ELF-1 (cell line): ENCODE measurements at places on chromosomes 6 and 20.
A peak's percentile ranks its signal among the peaks of the same experiment; 100 is the strongest.

- no peak for DNase-seq
Measured at GRCh38 chr20:48563191-48563870, 264.5 kb downstream of the PREX1 start.

DNA sequence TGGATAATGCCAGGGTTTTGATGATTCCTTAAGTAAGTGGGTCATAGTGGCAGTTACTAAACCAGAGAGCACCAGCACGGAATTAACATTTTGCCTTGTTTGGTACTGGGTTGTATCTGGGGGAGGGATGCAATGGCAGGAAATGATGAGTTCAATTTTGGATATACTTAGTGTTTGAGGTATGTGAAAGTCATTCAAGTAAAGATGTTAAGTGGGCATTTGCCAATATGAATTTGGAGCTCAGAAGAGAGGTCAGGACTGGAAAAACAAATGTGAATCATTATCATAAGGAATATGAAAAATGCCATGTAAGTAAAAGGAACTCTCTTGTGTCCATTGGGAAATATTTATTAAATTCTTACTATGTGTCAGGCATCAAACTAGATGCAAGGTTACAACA lies 6.2 kb downstream of the PXT1 start:
- no peak for DNase-seq

DNA sequence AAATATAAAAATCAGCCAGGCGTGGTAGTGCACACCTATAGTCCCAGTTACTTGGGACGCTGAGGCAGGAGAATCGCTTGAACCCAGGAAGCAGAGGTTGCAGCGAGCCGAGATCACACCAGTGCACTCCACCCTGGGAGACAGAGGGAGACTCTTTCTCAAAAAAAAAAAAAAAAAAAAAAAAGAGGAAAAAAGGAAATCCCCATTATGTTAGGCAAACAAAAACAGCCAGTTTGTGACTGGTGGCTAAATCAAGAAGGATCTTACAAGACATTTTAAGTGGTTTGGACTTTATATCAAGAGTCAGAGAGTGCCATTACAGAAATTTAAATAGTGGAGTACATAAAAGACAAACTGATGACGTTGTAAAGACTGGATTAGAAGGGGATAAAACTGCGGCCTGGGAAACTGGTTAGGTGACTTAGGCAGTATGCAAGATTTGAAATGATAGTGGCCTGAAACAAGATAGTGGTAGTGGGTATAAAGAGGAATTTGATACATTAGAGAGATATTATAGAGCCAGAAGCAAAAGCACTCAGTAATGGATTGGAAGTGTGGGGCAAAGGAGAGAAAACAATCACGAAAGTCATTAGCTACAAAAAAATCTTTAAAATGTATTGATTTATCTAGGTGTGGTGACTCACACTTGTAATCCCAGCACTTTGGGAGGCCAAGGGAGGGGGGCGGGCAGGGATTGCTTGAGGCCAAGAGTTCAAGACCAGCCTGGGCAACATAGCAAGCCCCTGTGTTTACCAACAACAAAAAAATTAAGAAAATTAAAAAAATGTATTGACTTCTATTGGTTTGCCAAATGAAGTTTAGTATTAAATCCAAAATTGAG lies 1.7 kb upstream of the MYO6 start:
- peak; percentile 23 for DNase-seq

GRCh38 chr6:45803071-45803470 lies 212.6 kb downstream of the CLIC5 start:
- DNase-seq: no peak

GRCh38 chr20:43955750-43956191 lies 41.1 kb downstream of the TOX2 start:
- no peak for DNase-seq

DNA sequence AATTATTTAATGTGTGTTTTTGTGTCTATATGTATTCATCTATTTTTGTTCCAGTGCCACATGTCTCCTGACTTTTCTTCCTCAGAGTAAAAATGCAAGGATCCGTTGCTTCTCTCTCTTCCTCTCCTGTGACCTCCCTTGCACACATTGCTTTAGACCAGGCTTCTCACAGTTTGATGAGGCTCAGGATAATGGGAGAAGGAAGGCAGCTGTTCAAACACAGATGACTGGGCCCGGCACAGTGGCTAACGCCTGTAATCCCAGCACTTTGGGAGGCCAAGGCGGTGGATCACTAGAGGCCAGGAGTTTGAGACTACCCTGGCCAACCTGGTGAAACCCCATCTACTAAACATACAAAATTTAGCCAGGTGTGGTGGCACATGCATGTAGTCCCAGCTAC lies 241.9 kb downstream of the SAMD5 start:
- DNase-seq: no peak

- no peak for DNase-seq
Measured at GRCh38 chr6:47230579-47230978, 79.1 kb downstream of the TNFRSF21 start.

GRCh38 chr20:49635166-49635565 lies 67.2 kb upstream of the PTGIS start:
- no peak for DNase-seq

DNA sequence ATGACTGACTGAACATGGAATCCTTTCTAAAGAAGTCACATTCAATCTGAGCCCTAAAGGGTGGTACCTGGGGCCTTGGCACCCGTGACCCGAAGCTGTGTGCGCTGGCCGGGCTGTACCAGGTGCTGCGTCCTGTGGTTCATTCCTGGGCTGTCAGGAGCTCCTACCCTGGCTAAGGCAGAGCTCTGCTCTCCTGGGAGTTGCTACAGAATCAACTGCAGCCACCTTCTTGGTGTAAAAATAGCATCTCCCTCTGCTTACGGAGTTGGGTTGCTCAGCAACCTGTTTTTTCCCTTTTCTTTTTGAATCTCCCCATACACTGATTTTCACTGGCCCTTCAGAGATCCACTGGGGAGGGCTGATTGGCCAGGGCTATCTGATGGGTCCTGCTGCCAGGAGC lies 236.6 kb upstream of the PDE10A start:
- DNase-seq: no peak

DNA sequence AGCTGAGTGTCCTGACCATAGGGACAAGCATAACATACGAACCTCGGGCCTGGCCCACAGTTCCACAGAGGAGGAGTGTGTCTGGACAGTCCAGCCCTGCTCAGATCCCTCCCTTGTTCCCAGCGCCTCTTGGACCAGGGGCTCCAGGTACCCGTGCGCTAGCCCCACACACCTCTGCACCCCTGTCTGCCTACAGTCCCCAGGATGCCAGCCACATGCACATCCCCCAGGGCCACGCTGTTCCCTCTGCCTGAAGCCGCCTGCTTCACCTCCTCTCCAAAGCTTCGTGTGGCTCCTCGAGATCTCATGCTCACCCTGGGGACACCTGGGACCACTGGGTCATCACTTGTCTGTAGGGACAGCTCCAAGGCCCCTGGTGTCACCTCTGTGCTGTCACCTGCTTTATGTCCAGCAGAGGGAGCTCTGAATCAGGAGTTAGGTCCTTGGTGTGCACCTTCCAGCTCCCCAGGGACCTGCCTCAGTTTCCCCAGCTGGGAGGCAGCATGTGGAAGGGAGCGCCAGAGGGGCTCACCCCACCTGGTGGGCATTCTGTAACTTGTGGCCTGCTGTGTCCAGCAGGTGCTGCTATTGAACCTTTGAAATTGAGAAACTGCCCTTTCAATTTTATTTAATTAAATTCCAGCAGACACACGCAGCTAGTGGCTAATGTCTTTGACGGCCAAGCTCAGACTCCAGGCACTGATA lies 7.3 kb upstream of the YTHDF1 start:
- DNase-seq: peak; percentile 70

DNA sequence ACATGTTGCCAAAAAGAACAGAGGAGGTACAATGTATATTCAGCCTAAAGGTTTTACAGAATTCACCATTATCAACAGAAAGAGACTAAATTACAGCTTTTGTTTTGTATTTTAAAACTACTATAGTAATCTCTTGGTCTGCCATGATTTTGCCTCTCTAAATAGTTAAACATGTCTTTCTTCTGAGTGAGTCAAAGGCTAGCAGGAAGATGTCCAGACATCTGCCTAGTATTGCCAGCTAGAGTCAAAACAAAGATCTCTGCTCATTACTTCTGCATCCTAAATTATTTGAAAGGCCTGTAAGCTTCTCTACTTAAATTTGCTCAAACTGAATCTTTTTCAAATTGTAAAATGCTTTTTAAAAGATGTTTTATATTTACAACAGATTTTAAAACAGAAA lies 8.8 kb downstream of the ASF1A start:
- no peak for DNase-seq

- no peak for DNase-seq
Measured at GRCh38 chr6:145809785-145810184, 4.8 kb downstream of the FBXO30 start.

- no peak for DNase-seq
Measured at GRCh38 chr6:24272553-24272952, 85.3 kb downstream of the DCDC2 start.

GRCh38 chr6:168376120-168376519 lies 56.5 kb upstream of the DACT2 start:
- no peak for DNase-seq

- DNase-seq: no peak
Measured at GRCh38 chr6:165769884-165770283, 106.8 kb upstream of the PDE10A start.

DNA sequence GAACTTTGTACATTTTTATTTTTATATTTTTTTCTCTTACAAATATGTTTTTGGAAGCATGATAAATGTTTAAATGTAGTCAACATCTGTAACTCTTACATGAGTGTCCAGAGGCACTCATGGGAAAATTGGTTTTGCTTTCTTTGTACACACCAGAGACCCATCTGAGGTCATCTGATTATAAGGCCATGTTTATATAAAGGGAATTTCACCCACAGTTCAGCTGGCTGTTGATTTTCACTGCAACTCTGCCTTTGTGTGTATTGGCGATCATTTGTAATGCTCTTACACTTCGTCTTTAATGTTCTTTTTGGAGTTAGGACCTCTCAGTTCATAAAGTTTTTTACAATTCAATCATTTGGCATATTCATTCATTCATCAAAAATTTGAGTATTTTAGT lies 28.1 kb downstream of the RIOK1 start:
- DNase-seq: no peak

DNA sequence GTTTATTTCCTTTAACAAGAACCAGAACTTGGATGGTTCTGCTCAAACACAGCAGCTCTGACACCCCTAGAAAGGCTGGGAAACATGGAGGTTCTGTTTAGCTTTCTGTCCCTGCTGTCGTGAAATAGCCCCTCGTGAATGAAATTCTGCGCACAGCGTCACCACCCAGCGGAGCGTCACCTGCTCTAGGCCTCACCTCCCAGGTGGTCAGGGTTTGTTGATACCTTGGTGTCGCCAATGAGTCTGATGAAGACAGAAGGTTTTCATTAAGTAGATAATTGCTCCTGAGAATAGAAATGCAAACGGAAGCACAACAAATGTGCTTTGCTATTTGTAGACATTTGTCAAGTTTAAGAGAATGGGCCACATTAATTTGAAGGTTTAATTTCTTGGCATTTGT lies 135.1 kb downstream of the EDN3 start:
- DNase-seq: no peak

GRCh38 chr6:153092082-153093013 lies 38.7 kb downstream of the RGS17 start:
- no peak for DNase-seq

GRCh38 chr20:25220810-25221591 lies 25.5 kb downstream of the ENTPD6 start:
- peak; percentile 19 for DNase-seq

DNA sequence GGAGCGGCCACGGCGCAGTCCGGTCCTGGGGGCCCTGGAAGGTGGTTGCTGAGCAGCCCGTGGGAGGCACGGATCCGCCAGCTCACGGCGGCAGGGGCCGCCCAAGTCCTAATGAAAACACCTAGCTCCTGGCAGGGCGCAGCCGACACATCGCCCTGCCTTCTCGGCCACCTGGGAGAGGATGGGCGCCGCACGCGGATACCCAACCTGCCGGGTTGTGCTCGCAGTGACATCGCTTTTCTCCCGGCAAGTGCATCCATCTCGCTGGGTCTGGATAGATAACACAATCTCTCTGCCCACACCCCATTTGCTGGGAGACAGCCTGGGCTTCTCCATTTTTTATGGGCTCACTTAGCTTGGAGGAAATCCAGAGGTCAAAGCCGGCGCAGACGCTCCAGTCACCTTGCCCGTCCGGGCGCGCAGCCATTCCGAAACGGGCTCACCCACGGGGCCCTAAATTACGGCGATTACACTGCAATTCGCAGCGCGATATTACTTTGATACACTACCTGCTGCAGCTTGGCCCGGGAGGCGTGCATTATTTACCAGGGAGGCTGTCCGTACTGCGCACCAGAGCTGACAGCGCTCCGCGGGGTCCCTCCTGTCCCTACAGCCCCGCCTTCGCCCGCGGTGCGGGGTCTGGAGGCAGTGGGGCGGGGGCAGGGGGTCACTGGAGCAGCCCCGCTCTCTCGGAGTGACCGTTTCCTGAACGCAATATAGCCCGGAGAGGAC lies 36.2 kb upstream of the CCDC167 start:
- peak; percentile 40 for DNase-seq

- no peak for DNase-seq
Measured at GRCh38 chr6:136969930-136970329, 47.8 kb downstream of the SLC35D3 start.

DNA sequence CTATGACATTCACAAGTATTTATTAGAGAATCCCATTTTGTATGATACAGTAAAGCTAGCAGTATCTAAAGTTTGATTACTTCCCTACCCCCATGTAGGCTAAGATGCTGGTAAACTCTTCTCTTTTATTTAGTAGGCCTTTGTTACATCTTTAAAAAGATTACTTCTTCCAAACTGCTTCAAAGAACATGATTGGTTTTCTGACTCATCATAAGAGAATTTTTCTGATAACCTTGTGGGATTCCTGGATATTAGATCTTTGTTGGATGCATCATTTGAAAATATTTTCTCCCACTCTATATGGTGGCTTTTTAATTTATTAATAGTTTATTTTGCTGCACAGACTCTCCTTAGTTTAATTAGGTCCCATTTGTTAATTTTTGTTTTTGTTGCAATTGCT lies 898.3 kb upstream of the ADGRB3 start:
- no peak for DNase-seq

- peak; percentile 6 for DNase-seq
Measured at GRCh38 chr6:90896075-90896547, 309.2 kb upstream of the MAP3K7 start.

- DNase-seq: no peak
Measured at GRCh38 chr6:35562060-35562459, 49.4 kb upstream of the TULP1 start.

DNA sequence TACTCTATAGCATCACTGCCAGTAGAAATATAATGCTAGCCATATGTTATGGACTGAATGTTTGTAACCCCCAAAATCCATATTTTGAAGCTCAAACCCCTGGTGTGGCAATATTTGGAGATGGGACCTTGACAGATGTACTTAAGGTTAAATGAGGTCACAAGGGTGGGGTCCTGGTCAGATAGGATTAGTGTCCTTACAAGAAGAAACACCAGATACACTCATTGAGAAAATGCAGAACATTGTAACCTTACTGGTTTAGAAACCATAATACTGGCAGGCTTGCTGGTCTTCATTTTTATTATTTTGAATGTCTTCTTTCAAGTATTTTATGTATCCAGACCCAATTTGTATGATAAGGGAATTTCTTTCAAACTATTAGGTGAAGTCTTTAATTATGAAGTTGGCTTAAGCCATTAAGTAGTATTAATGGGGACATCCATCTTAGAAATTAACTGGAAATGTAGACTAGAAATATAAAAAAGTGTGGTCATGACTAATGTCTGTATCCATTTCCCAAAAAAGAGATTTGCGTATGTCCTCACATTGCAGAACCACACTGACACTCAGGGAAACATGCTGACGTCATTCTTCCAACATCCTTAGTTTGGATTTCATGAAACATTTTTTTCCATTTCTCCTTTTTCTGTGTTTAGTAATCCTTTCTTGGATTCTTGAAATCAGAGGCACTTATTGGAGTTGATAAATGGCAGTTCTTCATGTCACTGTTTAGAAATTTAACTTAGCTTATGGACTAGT lies 32.4 kb downstream of the SLC16A10 start:
- no peak for DNase-seq
